Vagina (tissue), 2 donors: ENCODE measurements at places on chromosomes 12 and 14.

GRCh38 chr14:75648066-75648838 is 12.4 kb downstream of the ERG28 start:
- DNase-seq = no peak
- no peaks in the 10 kb centered on the region for H3K4me1 ChIP-seq

GRCh38 chr12:107557589-107558100 is 128.0 kb upstream of the PWP1 start:
- peak; percentile 31 for DNase-seq
- no peak overlapping the region for H3K4me3 ChIP-seq
- H3K36me3 ChIP-seq = no peaks in the 10 kb centered on the region

- no peaks in the 10 kb centered on the region for H3K4me1 ChIP-seq
- H3K27me3 ChIP-seq = no peaks in the 10 kb centered on the region
- no peak for DNase-seq
- no peak overlapping the region for H3K4me3 ChIP-seq
Observed at GRCh38 chr12:107361970-107362369, 268.6 kb upstream of the CRY1 start.

- no peak overlapping the region for H3K27ac ChIP-seq
- no peaks in the 10 kb centered on the region for H3K27me3 ChIP-seq
- H3K4me1 ChIP-seq = no peaks in the 10 kb centered on the region
- DNase-seq = no peak
- no peaks in the 10 kb centered on the region for H3K36me3 ChIP-seq
Observed at GRCh38 chr12:115223322-115223721, 539.3 kb upstream of the TBX3 start.

- no peaks in the 10 kb centered on the region for H3K27me3 ChIP-seq
- H3K36me3 ChIP-seq = no peaks in the 10 kb centered on the region
- no peak overlapping the region for H3K27ac ChIP-seq
- DNase-seq = no peak
Observed at GRCh38 chr12:124732275-124733075, 131.2 kb downstream of the SCARB1 start.

GRCh38 chr14:50601394-50601793 is 41.4 kb downstream of the ATL1 start:
- H3K27ac ChIP-seq = no peak overlapping the region
- H3K27me3 ChIP-seq = no peaks in the 10 kb centered on the region
- DNase-seq = no peak
- no peak overlapping the region for H3K4me3 ChIP-seq

GRCh38 chr12:84305144-84305543 is 607.5 kb downstream of the SLC6A15 start:
- DNase-seq = no peak
- H3K27ac ChIP-seq = no peak overlapping the region
- H3K27me3 ChIP-seq = no peaks in the 10 kb centered on the region

DNA sequence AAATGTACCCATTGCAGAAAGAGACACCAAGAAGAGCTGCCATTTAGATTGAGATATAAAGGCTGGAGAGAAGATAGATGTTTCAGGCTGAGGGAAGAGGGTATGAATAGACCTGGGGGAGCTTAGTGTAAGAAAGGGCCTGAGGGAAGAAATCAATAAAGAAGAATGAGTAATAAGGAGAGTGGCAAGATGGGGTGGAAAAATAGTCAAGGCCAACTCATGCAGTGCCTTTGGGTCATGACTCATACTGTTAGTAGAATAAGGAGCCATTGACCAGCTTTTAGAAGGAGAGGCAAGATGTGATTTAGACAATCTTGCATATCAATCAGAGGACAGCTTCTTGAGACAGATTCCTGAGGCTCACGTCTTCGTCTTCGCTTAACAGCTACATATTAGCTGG is 287.5 kb downstream of the DUSP6 start:
- no peak for DNase-seq
- H3K27me3 ChIP-seq = no peaks in the 10 kb centered on the region
- H3K36me3 ChIP-seq = no peaks in the 10 kb centered on the region
- H3K4me1 ChIP-seq = no peaks in the 10 kb centered on the region
- H3K4me3 ChIP-seq = no peak overlapping the region
- no peak overlapping the region for H3K27ac ChIP-seq

- H3K27me3 ChIP-seq = no peaks in the 10 kb centered on the region
- H3K4me3 ChIP-seq = no peak overlapping the region
- H3K4me1 ChIP-seq = peaks cover 3% of the 10 kb centered on the region
- H3K27ac ChIP-seq = no peak overlapping the region
- DNase-seq = no peak
Observed at GRCh38 chr14:65277580-65278270, 134.8 kb upstream of the FUT8 start.

DNA sequence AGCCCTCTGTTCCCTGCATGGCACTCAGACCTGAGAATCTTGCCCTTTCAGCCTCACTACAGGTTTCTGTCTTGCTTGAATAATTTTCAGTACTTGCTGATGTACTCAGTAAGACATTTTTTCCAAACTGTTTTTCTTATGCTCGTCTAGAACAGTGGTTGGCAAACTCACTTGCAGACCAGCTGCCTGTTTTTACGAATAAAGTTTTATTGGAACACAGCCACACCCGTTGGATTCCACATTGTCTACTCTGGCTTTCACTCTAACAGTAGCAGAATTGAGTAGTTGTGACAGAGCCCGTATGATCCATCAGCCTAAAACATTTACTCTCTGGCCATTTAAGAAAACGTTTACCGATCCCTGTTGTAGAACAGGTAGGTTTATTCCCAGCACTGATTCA is 72.8 kb downstream of the FOXN4 start:
- no peaks in the 10 kb centered on the region for H3K27me3 ChIP-seq
- DNase-seq = no peak
- no peak overlapping the region for H3K4me3 ChIP-seq
- no peak overlapping the region for H3K27ac ChIP-seq

DNA sequence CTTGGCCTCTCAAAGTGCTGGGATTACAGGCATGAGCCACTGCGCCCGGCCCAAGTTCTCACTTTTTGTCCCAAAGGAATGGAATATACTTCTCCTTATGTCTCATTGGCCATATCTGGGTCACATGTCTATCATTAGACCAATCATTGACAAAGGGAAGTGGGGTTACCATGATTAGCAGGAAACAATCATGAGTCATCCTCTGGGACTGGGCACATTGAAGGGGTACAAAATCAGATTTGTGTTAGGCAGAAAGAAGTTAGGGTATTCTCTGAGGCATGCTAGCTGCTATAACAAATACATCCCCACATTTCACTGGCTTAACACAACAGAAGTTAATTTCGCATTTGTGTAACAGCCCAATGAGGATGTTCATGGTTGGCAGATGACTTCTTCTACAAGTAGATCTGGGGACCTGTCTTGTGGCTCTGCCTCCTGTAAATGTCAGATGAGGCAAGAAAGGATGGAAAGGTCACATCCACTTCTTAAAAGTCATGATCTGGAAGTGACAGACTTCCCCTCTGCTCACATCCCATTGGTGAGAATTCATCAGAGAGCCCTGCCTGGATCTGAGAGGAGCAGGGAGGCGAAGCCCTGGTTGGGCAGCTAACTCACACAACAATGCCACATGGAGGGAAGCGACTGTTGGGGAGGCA is 3.1 kb downstream of the CCDC63 start:
- no peaks in the 10 kb centered on the region for H3K27me3 ChIP-seq
- H3K4me1 ChIP-seq = peaks cover 7% of the 10 kb centered on the region
- no peak for DNase-seq
- H3K36me3 ChIP-seq = no peaks in the 10 kb centered on the region

DNA sequence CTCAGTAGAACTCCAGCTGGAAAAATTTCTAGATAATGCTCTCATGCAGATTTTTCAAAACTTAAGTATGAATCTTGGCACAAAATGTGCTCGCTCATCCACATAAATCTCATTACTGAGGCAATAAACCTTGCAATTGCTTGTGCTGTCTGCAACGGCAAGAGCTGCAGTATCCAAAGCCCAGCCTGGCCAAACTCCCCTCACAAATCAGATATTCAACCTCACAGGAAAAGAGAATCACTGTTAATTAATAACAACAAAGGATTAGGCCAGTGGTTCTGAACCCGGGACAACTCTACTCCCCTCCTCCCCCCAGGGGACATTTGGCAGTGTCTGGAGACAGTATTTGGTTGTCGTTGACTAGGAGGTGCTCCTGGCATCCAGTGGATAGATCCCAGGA is 19.2 kb upstream of the CORO1C start:
- no peaks in the 10 kb centered on the region for H3K36me3 ChIP-seq
- no peak for DNase-seq
- H3K27me3 ChIP-seq = no peaks in the 10 kb centered on the region
- H3K27ac ChIP-seq = peak overlapping the region; percentile 53
- peaks cover 26% of the 10 kb centered on the region for H3K4me1 ChIP-seq

DNA sequence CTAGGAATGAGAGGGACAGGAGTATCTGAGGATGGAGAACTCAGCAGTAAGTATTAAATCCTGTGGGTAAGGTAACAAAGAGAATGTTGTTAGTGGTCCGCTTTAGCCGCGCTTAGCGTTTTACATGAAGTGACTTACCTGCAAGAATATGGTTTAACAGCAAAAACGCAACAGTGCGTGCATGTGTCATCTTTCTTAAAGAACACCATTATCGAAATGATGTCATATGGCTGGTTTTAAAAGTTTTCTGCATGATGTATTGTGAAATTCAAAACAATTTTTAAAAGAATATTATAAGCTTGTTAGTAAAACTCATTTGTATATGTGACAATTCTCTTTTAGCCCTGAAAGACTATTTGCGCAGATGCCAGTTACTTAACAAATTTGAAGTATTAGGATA is 1.7 kb downstream of the LEMD3 start:
- DNase-seq = no peak
- peaks cover 59% of the 10 kb centered on the region for H3K4me1 ChIP-seq
- H3K27ac ChIP-seq = no peak overlapping the region
- H3K4me3 ChIP-seq = peak overlapping the region; percentile 58

DNA sequence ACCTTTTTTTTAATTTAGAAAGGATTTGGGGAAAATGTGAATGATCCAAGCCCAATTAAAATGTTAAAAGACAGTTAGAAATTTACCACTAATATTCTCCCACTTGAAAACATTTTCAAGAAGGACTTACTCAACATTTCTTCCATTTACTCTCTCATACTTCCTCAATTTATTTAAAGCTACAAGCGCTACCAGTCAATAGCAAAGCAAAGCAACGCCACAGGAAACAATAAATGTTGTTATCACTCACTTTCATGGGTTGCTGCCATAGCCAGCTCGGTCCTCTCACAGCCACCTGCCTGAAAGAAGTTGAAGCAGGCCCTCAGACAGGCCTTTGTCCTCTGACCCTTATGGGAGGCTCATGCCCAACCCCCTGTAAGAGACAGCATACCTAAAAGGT is 6.0 kb upstream of the SOS2 start:
- H3K27me3 ChIP-seq = no peaks in the 10 kb centered on the region
- peaks cover 8% of the 10 kb centered on the region for H3K4me1 ChIP-seq
- DNase-seq = no peak
- H3K27ac ChIP-seq = no peak overlapping the region

DNA sequence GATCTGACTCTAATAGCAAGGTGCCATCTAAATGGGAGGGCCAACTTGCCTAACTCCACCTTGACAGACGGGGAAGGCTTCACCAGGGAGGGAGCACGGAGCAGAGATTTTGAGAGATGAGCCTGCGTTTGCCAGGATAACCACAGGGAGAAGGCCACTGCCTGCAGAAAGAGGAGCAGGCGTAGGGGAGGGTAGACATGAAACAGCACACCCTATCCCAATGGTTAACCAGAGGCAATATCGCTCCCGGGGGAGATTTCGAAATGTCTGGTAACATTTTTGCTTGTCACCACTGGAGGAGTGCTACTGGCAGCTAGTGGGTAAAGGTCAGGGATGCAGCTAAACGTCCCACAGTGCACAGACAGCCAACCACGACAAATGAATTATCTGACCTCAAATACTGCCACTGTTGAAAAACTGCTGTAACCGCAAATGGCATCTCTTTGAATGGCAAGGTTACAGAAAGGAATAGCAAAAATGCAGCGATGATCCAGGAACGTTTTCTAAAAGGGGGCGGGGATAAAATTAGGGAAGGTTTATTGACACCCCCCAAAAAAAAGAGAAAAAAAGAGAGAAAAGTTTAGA is 126.0 kb upstream of the ATF7IP start:
- peaks cover 10% of the 10 kb centered on the region for H3K4me1 ChIP-seq
- peak overlapping the region; percentile 8 for H3K4me3 ChIP-seq
- no peaks in the 10 kb centered on the region for H3K36me3 ChIP-seq

- no peak overlapping the region for H3K4me3 ChIP-seq
- peak; percentile 25 for DNase-seq
- H3K36me3 ChIP-seq = no peaks in the 10 kb centered on the region
- H3K27ac ChIP-seq = no peak overlapping the region
Observed at GRCh38 chr12:243381-243780, 19.3 kb downstream of the SLC6A13 start.

GRCh38 chr14:68016255-68016914 is 196.8 kb downstream of the RAD51B start:
- H3K36me3 ChIP-seq = no peaks in the 10 kb centered on the region
- H3K4me1 ChIP-seq = peaks cover 27% of the 10 kb centered on the region
- H3K4me3 ChIP-seq = no peak overlapping the region
- peak overlapping the region; percentile 37 for H3K27ac ChIP-seq
- no peak for DNase-seq

GRCh38 chr12:68772714-68773113 is 26.7 kb downstream of the SLC35E3 start:
- H3K36me3 ChIP-seq = no peaks in the 10 kb centered on the region
- no peaks in the 10 kb centered on the region for H3K4me1 ChIP-seq
- no peak for DNase-seq
- no peak overlapping the region for H3K4me3 ChIP-seq
- no peak overlapping the region for H3K27ac ChIP-seq

DNA sequence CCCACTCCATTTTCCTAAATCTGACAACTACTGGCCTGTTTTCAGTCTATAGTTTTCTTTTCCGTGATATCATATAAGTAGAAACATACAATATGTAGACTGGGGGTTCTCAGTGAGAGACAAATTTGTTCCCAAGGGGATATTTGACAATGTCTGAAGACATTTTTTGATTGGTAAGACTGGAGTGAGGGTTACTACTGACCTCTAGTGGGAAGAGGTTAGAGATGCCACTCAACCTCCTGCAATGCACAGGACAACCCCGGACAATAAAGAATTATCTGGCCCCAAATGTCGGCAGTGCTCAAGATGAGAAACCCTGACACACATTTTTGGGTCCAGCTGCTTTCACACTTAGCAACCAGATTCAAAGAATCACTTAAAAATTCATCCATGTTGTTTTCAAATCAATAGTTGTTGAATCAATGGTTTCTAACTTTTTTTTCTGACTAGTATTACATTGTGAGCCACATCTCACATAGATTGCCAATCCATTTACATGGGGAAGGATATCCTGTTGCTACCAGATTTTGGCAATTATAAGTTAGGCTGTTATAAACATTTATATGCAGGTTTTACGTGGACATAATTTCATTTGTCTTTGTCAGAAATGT is 307.1 kb downstream of the RPL10L start:
- H3K36me3 ChIP-seq = no peaks in the 10 kb centered on the region
- H3K4me3 ChIP-seq = no peak overlapping the region
- H3K4me1 ChIP-seq = no peaks in the 10 kb centered on the region
- no peak for DNase-seq
- H3K27ac ChIP-seq = no peak overlapping the region
- no peaks in the 10 kb centered on the region for H3K27me3 ChIP-seq

DNA sequence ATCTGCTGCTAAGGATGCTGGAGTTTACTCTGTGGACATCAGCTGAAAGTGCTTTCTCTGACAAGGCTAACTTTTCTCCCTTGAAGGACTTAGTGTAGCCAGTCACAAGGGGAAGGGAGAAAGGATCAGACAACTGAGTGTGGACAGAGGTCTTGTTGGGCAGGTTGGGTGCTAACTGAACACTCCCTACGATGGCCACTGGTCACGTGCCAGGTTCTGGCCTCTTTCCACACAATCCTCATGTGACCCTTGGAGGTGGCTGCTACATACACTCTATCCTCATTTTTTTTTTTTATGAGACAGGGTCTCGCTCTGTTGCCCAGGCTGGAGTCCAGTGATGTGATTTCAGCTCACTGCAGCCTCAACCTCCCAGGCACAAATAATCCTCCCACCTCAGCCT is 39.7 kb downstream of the FOXN4 start:
- H3K27ac ChIP-seq = no peak overlapping the region
- no peak for DNase-seq
- H3K4me3 ChIP-seq = no peak overlapping the region
- no peaks in the 10 kb centered on the region for H3K36me3 ChIP-seq
